HuH-7 (cell line): ENCODE measurements at places on chromosomes 3 and 15.
A peak's percentile ranks its signal among the peaks of the same experiment; 100 is the strongest.

DNA sequence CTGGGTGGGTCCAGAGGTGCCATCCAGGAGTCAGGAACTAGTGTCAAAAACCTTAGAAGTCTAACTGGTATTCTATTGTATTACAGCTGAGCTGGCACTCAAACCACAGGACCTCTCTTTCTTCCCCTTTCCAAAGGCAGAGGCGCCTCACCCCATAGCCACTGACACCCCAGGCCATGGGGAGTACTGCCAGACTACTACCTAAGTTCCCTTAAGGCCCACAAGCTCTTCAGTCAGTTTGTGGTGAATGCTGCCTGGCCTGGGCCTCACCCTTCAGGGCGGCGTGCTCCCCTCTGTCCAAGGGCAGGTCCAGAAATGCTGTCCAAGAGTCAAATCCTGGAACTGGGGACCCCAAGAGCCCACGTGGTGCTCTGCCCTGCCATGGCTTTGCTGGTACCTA is 43.0 kb upstream of the FGF7 start:
- DNase-seq = no peak

- DNase-seq = peak; percentile 23
Observed at GRCh38 chr3:38707730-38708129, 58.2 kb upstream of the SCN5A start.

DNA sequence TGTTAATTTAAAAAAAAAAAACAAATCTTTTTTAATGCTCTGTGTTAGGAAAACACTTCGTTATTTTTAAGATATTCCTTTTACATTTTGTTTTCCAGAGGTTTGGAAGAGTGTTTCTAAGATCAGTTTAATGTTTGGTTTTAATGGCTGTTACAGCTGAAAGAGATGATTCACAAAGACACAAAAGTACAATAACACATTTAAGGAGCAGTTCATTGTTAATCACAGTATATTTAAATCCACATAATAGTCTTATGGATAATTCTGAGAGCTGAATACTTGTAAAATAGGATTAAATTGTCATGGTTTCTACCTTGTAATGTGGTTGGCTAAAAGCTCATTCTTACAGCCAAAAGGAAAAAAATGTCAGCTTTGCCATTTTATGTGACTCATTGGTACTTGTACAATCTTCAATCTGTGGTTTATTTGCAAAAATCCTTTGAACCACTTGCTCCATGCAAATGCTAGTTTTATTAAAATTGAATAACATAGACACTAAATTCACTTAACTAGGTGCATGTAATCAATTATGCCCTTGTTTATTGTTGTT is 426.4 kb downstream of the NLGN1 start:
- DNase-seq = no peak

DNA sequence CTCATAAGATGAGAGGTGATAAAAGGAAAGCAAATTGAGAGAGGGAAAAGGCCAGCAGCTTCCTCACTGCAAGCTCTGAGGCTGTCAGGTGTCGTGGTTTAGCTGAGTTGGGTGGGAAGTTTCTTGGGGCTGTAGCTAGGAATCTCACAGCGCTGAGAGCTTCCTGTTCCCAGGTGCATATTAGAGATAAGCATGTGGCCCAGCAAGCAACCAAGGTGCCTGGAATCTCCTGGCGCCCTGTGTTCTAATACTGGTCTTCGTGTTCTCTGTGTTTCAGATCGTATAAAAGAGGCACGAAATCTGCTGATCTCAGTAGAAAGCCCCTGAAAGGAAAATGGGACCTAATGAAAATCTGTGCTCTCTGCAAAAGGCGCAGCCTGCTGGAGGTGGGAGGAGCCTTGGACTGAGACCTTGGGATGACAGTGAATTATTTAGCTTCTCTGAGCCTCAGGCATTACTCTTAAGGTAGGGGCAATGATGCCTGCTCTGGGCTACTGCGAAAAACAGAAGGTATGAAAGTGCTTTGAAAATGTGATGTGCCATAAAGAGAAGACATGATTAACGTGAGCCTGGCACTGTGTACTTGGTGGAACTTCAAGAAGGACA is 499.9 kb downstream of the TBL1XR1 start:
- no peak for DNase-seq

DNA sequence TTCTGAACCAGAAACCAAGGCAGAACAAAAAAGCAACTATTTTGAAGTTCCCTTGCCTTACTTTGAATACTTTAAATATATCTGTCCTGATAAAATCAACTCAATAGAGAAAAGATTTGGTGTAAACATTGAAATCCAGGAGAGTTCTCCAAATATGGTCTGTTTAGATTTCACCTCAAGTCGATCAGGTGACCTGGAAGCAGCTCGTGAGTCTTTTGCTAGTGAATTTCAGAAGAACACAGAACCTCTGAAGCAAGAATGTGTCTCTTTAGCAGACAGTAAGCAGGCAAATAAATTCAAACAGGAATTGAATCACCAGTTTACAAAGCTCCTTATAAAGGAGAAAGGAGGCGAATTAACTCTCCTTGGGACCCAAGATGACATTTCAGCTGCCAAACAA is 4.6 kb downstream of the DTX3L start:
- DNase-seq = no peak

- peak; percentile 42 for DNase-seq
Observed at GRCh38 chr3:58111513-58112184, 99.1 kb downstream of the DNASE1L3 start.
